ENCODE measurements at places on chromosomes 3 and 15. TPM values are rescaled to one million over a fixed set of nuclear protein-coding genes. Genes with fewer than 3 reads are reported as not detected.

DNA sequence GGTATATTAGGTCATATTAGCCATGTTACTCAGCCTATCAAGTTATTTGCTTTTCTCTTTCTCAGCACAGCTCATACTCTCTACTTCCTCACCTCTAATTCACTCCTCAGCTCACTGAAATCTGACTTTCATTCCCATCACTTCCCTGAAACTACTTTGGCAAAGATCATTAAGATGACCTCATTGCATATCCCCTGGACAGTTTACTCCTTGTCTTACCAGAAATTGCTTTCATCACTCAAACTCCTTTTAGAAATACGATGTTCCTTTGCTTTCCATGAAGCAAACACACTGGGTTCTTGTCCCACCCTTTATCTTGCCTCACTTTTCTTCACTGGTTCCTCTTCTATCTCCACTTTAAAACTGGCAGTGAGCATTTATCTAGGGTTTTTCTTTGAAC, 354.4 kb downstream of the TUSC7 start:
- DNase-seq: peak; percentile 39

GRCh38 chr3:65144791-65145351, 457.1 kb upstream of the ADAMTS9 start:
- no peak for DNase-seq

MGA gene
- polyA plus RNA-seq: 2.7 TPM

GRCh38 chr3:101806491-101806890, 27.5 kb downstream of the NXPE3 start:
- DNase-seq: no peak

CLSTN2 gene
- not detected for polyA plus RNA-seq

DNA sequence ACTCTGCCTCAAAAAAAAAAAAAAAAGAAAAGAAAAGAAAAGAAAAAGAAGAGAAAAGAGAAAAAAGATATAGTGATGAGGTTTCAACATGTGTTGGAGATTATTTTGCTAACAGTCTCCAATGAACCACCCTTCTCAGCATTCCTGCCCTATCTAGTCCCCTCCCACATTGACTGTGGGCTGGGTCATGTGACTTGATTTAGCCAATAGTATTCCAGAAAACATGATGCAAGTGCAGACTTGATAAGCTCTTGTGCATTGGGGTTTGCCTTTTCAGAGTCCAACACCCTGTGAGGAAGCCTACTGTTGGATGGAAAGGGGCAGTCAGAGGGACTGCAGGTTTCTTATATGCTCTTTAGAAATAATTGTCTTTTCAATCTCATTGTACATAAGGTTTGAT, 37.8 kb upstream of the MED12L start:
- no peak for DNase-seq

- peak; percentile 12 for DNase-seq
Measured at GRCh38 chr3:161104561-161105551, at the start of gene B3GALNT1. Gene B3GALNT1, minus strand, starts transcription at chr3:161105349. Its CDS starts 18,595 bp downstream, at chr3:161086754.

MRPL47 gene
- 44.3 TPM for polyA plus RNA-seq

- DNase-seq: no peak
Measured at GRCh38 chr3:51794206-51794605, 15.2 kb upstream of the IQCF6 start.

- DNase-seq: peak; percentile 35
Measured at GRCh38 chr15:89067751-89068150, 20.5 kb upstream of the ABHD2 start.

- DNase-seq: peak; percentile 12
Measured at GRCh38 chr3:19147905-19148767, at the start of gene KCNH8. Gene KCNH8, plus strand, starts transcription at chr3:19148510. Its CDS starts 210 bp downstream, at chr3:19148720.

DNA sequence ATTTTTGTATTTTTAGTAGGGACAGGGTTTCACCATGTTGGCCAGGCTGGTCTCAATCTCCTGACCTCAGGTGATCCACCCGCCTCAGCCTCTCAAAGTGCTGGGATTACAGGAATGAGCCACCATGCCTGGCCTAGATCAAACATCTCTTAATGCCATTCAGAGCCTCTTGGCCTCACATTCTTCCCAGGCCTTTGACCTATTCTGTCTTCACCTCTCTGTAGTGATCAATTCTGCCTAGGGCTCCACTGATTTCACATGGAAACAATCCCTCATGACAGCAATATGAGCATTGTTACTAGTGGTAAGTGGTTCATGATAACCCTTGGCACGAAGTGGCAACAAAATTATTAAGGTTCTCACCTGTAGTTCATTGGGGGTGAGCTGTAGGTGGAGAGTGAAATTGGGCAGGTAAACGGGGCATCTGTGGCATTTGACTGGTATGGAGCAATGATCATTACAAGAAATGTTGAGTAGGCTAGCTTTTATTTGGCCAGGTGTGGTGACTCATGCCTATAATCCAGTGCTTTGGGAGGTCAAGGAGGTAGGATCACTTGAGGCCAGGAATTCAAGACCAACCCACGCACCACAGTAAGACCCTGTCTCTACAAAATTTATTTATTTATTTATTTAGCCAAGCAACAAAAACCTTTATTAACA, 4.8 kb upstream of the ARPIN start:
- DNase-seq: no peak

DNA sequence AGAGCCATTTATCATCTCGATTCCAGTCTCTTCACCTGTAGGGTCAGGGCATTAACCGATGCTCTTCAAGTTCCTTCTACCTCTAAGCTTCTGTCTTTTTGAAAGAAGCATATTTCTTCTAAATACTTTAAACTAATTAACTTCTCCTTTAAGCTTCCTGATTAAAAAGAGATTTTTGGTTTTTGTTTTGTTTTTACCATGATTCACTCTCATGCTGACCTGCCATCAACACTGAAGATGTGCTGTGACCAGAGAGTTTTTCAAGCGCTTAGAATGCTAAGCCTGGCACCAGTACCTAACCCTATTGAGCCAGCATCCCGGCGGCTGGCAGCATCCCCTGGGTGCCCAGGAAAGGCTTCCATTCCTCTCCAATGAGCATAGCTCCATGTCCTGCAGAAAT, 89.3 kb downstream of the FOXP1 start:
- peak; percentile 44 for DNase-seq

GRCh38 chr3:81080608-81081007, 680.8 kb downstream of the GBE1 start:
- no peak for DNase-seq

GRCh38 chr3:195537995-195538394, 5.1 kb downstream of the PPP1R2 start:
- DNase-seq: no peak

SERINC4 gene
- 0.70 TPM for polyA plus RNA-seq

GRCh38 chr3:18111796-18112232, 313.3 kb downstream of the SATB1 start:
- DNase-seq: no peak

ZBTB20 gene
- 1.4 TPM for polyA plus RNA-seq

LRRC2 gene
- not detected for polyA plus RNA-seq

DNA sequence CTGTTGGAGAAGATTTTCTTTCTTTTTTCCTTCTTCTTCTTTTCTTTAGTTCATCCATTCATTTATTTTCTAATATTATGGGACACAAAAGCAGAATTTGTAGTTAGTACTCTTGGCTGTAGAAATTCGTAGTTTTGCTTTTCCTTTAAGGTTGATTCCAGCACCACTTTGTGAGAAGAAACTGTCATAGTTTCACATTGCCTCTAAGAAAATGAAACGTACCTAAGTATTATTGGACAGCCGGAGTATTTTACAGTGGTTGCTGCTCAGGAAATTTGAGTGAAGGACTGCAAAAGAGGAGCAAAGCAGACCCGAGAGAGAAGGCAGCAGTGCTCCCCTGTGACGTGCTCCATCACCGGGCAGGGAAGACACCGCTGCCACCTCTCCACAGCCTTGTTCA, 48.1 kb downstream of the PLCL2 start:
- DNase-seq: no peak

SPRED1 gene
- 3.3 TPM for polyA plus RNA-seq

DISP2 gene
- polyA plus RNA-seq: not detected

DNA sequence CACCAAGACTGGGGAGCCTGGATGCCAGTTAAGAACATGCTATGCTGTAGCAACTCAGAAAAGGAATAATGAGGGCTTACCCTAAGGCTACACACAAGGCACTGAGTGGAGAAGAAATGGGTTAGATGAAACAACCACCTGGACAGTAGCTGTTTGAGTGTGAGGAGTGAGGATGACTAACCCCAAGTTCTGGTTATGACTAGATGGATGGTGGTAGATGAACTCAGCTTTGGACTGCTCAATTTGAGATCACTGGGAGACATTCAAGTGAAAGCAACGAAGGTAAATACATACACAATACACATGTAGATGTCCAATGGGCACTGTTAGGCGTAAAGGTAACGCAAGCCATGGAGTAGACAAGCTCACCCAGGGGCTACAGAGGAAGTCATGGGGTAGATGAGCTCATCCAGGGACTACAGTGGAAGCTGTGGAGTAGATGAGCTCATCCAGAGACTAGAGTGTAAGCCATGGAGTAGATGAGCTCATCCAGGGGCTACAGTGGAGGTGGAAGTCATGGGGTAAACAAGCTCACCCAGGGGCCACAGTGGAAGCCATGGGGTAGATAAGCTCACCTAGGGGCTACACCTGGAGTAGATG, 98.3 kb downstream of the ANO10 start:
- DNase-seq: no peak

TLR9 gene
- polyA plus RNA-seq: not detected

All from CD14-positive monocyte (primary cell).